ENCODE measurements at places on chromosomes 6 and 20. TPM values are rescaled to one million over a fixed set of nuclear protein-coding genes. Genes with fewer than 3 reads are reported as not detected.

The PRR18 gene
- total RNA-seq, result not detected

The STK35 gene
- 19.0 TPM for total RNA-seq

- peak; percentile 100 for DNase-seq
These were observed 590 bp downstream of the HIVEP2 start for GRCh38 chr6:142944124-142945048.

DNA sequence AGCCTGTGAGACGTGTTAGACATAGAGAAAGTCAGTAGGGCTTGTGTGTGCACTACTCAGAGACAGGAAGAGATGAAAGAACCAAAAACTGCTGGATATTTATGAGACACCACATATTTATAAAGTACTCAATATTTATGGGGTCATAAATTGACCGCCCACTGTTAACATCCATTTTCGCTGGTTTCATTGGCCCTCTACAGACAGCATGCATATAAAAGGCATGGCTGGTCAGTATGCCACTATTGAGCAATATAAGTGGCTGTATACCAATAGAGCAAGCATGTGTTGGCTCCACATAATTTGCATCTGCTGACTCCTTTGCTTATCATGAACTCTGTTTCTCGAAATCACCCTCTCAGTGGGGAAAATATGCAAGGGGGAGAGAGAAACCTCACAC lies 110.3 kb upstream of the BTN3A2 start:
- no peak for DNase-seq

The SCRT2 gene
- not detected for total RNA-seq

The ADTRP gene
- 82.7 TPM for total RNA-seq

DNA sequence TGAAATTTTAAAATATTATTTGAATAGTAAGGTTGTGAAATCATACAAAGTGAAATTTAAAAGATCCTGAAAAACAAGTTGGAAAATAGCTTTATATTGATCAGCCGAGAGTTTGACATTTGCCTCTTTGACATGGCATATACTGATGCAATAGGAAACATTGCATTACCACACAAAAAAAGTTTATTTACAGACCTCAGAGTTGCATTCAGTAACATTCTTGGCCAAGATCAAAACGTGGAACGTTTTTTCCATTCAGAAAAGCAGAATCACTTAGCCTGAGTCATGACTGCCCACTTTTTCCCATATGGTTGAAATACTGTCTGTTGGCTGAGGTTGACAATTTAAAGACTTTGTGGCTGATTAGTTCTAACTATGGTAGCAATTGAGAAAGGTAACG lies 55.1 kb upstream of the BACH2 start:
- DNase-seq, result no peak

The SLC35F1 gene
- not detected for total RNA-seq

The FOXS1 gene
- total RNA-seq, result not detected

DNA sequence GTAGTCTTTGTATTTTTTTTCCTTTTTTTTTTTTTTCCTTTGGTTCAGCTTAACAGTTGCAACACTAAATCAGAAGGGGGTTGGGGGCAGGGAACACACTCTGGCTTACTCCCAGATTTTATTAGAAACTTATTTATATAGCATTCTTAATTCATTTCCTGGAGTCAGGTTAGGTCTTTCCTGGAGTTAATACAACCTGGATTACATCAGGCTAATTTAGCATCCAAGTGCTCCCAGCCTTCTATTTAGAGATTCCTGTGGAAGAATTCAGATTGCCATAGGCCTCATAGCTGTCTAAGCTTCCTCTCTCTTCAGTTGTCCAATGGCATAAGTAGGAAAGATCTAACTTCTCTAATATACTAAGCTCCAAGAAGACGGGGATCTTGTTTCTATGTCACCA lies 35.8 kb upstream of the PKHD1 start:
- no peak for DNase-seq

The MDC1 gene
- 62.0 TPM for total RNA-seq

The ADGB gene
- total RNA-seq, result not detected

DNA sequence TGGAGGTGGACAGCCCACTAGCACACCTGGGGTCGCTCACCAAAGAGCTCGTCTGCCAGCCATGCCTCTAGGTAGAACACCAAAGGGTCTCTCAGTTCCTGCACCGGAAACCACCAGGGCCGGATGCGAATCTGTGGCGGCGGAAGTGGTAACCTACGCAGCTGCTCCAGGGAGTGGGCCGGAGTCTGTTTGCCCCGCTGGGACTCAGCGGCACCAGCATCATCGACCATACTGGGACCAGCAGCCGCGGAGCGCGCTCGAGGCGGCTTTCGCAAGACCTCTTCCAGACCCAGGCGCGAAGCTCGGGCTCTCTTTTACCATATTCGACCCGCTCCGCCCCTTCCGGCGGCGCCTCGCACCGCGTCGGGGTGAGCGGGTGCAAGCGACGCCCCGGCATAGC lies at the start of gene OOEP:
Gene OOEP (minus strand): TSS at position 335 of the 400 bp plus-strand sequence. CDS start 105 bp downstream, at position 230.
- DNase-seq, result no peak

The TTK gene
- total RNA-seq, result 0.13 TPM
